ENCODE measurements at places on chromosomes 2 and 18.

GRCh38 chr2:179770029-179770428, 91.4 kb downstream of the ZNF385B start:
- H3K27me3 ChIP-seq: no peaks in the 10 kb centered on the region
- H3K4me3 ChIP-seq: no peak overlapping the region
- no peaks in the 10 kb centered on the region for H3K4me1 ChIP-seq
- DNase-seq: no peak

DNA sequence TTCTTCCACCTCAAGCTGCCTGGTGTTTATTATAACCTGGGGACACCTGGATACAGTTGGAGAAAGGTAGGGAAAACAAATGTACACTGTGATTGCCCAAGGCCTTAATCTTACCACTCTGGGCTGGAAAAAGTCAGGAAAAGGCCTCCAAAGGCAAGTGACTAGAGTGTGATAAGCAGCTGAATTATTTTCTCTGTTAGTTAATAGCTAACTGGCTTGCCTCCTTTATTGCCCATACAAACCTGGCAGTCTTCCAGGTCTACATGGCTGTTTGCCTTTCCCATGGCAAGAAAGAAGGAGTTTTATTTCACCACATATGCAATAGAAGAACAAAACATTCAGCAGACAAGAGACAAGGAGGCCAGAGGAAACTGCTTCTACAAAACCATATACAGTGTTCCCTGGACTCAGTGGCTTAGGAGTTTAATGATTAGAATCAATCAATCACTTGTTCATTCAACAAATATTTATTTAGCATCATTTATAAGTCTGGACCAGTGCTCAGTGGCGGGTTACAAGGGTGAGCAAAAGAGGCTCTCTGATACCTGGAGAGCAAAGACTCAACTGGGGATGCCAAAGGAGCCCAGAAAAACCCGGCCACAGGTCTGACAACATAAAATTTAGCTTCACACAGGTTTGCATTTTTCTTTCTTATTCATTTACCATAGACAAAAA, 27.5 kb upstream of the SUCLG1 start:
- H3K4me3 ChIP-seq: no peak overlapping the region
- no peaks in the 10 kb centered on the region for H3K27me3 ChIP-seq
- H3K4me1 ChIP-seq: no peaks in the 10 kb centered on the region
- no peak overlapping the region for H3K27ac ChIP-seq
- H3K36me3 ChIP-seq: no peaks in the 10 kb centered on the region

DNA sequence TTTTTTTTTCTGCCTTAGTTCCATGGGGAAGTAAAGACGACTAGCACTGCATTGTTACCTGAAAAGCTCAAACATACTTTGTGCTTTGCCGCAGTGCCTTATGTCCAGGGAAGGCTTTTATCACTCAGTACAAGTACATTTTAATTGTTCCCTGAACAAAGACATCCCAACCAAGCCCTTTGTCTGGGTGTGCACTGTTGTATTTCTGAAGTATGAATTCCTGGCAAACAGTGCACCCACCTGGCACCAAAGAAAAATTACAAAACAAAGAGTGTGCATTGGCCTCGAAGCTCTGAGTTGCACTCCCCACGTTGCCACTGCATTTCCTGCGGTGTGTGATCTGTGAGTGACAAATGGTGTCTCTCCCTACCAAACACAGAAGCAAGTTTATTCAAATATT, 858.5 kb upstream of the PIK3C3 start:
- H3K4me3 ChIP-seq: no peak overlapping the region
- DNase-seq: peak; percentile 59
- peaks cover 12% of the 10 kb centered on the region for H3K4me1 ChIP-seq
- no peaks in the 10 kb centered on the region for H3K27me3 ChIP-seq

GRCh38 chr2:157918319-157918718, 42.2 kb upstream of the ACVR1 start:
- DNase-seq: no peak
- H3K4me1 ChIP-seq: no peaks in the 10 kb centered on the region
- no peaks in the 10 kb centered on the region for H3K27me3 ChIP-seq
- H3K4me3 ChIP-seq: no peak overlapping the region
- H3K36me3 ChIP-seq: no peaks in the 10 kb centered on the region
- H3K27ac ChIP-seq: no peak overlapping the region

- H3K4me1 ChIP-seq: peaks cover 88% of the 10 kb centered on the region
- peak overlapping the region; percentile 11 for H3K4me3 ChIP-seq
- DNase-seq: peak; percentile 78
These were observed 10.8 kb downstream of the GALNT1 start for GRCh38 chr18:35592298-35592697.

GRCh38 chr18:13245481-13246000, 27.0 kb downstream of the LDLRAD4 start:
- H3K27me3 ChIP-seq: no peaks in the 10 kb centered on the region
- no peak overlapping the region for H3K4me3 ChIP-seq
- no peak overlapping the region for H3K27ac ChIP-seq
- H3K4me1 ChIP-seq: no peaks in the 10 kb centered on the region

DNA sequence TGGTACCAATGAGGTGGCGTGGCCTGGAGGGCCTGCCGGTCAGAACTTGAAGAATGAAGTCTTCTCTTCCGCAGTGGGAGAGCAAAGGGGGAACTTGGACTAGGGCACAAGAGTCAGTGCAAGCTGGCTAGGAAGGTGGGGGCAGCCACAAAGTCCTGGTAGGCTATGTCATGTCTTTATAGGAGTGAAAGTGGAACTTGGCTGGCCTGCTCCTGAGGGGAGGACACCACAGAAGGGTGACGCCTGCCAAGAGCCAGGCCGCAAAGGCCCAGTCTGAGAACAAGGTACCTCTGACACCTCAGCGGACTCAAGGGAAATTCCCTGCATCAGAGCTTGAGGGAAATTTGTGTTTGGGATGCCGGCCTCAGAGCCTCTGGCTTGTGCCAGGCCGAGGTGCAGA, 32.2 kb upstream of the MAP3K20 start:
- H3K27me3 ChIP-seq: no peaks in the 10 kb centered on the region
- no peak overlapping the region for H3K27ac ChIP-seq
- DNase-seq: no peak
- H3K4me3 ChIP-seq: no peak overlapping the region
- no peaks in the 10 kb centered on the region for H3K4me1 ChIP-seq

DNA sequence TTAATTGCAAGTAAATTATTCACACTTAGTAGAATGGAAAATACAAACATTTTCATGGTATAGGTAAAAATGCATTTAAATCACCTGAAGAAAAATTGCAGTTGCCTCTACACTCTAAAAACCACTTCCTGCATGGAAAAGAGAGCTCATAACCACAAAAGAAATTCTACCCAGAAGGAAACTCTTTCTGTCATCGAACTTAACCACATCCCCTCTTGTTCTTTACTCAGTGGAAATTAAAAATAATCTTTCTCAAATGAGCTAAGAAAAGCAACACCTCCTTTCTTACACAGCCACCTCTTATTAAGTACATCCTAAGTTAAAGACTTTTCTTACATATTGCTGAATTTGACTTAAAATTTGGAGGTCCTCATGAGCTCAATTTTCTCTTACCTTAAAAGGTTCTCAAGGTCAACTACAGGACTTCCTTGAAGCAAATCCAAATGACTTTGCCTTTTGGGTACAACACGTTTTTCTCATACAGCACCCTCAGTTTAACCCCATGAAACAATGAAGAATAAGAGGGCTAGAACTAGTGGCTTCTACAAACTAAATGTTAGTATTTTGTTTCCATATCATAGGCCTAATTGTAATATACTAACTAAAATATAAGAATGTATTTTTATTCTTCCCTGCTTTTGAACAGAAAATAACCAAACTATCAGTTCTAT, 109.1 kb upstream of the CRIM1 start:
- no peaks in the 10 kb centered on the region for H3K4me1 ChIP-seq
- H3K27ac ChIP-seq: no peak overlapping the region
- no peaks in the 10 kb centered on the region for H3K27me3 ChIP-seq
- H3K36me3 ChIP-seq: no peaks in the 10 kb centered on the region

DNA sequence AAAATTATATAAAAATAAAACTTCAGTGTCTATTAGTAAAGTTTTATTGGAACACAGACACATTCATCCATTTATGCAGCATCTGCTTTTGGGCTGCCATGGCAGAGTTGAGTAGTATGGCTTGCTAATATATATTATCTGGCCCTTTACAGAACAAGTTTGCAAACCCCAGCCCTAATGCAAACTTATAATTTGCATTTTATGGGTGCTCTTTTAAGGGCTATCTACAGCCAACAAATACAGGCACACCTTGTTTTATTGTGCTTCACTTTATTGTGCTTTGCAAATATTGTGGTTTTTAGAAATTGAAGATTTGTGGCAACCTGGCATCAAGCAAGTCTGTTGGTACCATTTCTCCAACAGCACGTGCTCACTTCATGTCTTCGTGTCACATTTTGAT, 35.2 kb upstream of the DLX2 start:
- H3K4me3 ChIP-seq: no peak overlapping the region
- DNase-seq: no peak
- peaks cover 1% of the 10 kb centered on the region for H3K4me1 ChIP-seq
- no peaks in the 10 kb centered on the region for H3K36me3 ChIP-seq
- no peak overlapping the region for H3K27ac ChIP-seq

- no peak overlapping the region for H3K27ac ChIP-seq
- H3K4me3 ChIP-seq: no peak overlapping the region
- DNase-seq: no peak
- H3K36me3 ChIP-seq: no peaks in the 10 kb centered on the region
- no peaks in the 10 kb centered on the region for H3K4me1 ChIP-seq
These were observed 27.2 kb upstream of the COBLL1 start for GRCh38 chr2:164868563-164869419.

DNA sequence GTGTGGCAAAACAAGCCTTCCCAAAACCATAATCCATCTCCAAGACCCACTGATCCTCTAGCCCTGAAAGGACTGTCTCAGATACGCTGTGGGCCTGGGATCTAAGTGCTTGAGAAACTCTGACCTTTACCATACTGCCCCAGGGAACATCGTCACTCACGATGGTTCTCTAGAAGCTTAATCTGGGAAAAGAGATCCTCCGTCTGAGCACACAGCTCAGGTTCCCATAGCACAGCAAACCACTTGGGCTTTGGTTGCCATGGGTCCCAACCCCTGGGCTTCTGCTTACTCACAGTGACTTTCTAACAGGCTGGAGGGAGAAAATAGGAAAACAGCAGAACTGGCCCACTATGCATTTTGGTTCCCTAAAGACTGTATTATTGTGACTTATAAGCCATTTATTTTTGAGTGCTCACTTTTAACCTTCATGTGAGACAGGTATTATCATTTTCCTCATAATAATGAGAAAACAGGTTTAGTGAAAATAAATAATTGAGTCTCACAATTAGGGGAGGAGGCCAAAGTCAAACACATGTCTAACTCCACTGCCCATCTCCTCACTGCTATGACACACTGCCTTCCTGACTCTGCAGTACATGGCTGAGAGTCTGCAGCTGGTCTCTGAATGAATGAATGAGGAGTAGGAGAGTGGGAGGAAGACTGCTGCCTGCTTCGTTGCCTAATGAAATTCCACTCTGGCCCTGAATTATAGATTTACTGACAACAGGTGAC, 46.7 kb downstream of the REEP1 start:
- no peak overlapping the region for H3K27ac ChIP-seq
- H3K27me3 ChIP-seq: peaks cover 7% of the 10 kb centered on the region
- no peaks in the 10 kb centered on the region for H3K4me1 ChIP-seq
- DNase-seq: no peak

- no peak for DNase-seq
- no peaks in the 10 kb centered on the region for H3K27me3 ChIP-seq
- H3K4me1 ChIP-seq: peaks cover 82% of the 10 kb centered on the region
- no peak overlapping the region for H3K4me3 ChIP-seq
- peaks cover 4% of the 10 kb centered on the region for H3K36me3 ChIP-seq
- no peak overlapping the region for H3K27ac ChIP-seq
These were observed 123.7 kb upstream of the MSTN start for GRCh38 chr2:190186238-190186637.

DNA sequence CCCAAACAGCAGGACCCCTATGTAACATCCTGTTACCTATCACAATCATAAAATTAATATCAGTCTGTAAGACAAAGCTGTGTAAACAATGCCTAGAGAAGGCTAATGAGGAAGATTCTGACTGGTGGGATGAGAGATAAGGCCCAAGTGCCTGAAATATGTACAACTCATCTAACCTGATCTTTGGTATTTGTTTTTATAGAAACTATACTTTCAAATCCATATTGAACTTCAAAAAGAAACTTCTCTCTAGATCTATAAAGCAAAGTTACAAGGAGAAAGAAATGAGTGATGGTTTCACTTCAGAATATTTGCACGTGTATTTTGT, 36.1 kb upstream of the ITGA4 start:
- H3K4me3 ChIP-seq: no peak overlapping the region
- H3K36me3 ChIP-seq: no peaks in the 10 kb centered on the region
- no peaks in the 10 kb centered on the region for H3K27me3 ChIP-seq
- no peak for DNase-seq

DNA sequence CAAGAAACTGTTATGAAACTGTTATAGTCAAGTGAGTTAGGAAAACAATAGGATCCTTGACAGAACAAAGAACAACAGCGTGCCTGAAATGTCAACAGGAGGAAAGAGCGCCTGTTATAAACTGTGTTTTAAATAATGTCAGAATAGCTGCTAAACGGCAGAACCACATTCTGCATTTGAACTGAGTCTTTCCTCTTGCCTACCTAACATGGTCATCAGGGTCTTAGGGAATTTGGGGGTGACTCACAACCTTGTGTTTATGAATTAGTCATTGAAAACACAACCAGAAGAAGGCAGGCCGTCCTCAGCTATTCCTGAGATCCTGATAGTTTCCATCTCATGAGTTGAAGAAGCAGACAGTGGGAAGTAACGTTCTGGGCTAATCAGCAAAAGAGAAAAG, 222.0 kb upstream of the FN1 start:
- no peaks in the 10 kb centered on the region for H3K4me1 ChIP-seq
- no peaks in the 10 kb centered on the region for H3K27me3 ChIP-seq
- no peak overlapping the region for H3K27ac ChIP-seq
- no peak for DNase-seq

- no peaks in the 10 kb centered on the region for H3K4me1 ChIP-seq
- DNase-seq: no peak
- no peaks in the 10 kb centered on the region for H3K27me3 ChIP-seq
- no peak overlapping the region for H3K27ac ChIP-seq
These were observed 38.6 kb downstream of the MARCO start for GRCh38 chr2:118980573-118980972.

- H3K27me3 ChIP-seq: no peaks in the 10 kb centered on the region
- H3K36me3 ChIP-seq: no peaks in the 10 kb centered on the region
- no peak for DNase-seq
- no peak overlapping the region for H3K27ac ChIP-seq
- H3K4me1 ChIP-seq: no peaks in the 10 kb centered on the region
- no peak overlapping the region for H3K4me3 ChIP-seq
These were observed 334.0 kb downstream of the SOCS6 start for GRCh38 chr18:70622622-70623419.

DNA sequence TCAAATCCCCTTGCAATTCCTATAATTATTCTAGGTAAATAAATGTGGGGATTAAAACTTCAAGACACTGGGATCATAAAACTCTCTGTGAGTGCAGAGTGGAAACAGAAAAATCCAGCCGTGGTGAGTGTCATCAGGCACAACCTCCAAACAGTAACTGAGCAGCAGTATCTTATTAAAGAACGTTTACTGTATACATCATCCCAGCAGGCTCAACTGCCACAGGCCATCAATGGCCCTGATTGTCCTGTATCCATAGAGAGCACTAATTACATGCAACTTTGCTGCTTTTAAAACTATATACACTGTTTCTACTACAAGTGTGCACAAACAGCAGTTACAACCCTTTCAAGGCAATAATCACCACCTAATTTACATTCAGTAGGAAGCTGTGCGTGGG, 23.9 kb downstream of the GAREM1 start:
- H3K27me3 ChIP-seq: no peaks in the 10 kb centered on the region
- H3K36me3 ChIP-seq: no peaks in the 10 kb centered on the region
- no peaks in the 10 kb centered on the region for H3K4me1 ChIP-seq
- DNase-seq: no peak
- H3K27ac ChIP-seq: no peak overlapping the region
- no peak overlapping the region for H3K4me3 ChIP-seq

Measured in Karpas-422 (cell line).